ENCODE measurements at places on chromosomes 1 and 21.

DNA sequence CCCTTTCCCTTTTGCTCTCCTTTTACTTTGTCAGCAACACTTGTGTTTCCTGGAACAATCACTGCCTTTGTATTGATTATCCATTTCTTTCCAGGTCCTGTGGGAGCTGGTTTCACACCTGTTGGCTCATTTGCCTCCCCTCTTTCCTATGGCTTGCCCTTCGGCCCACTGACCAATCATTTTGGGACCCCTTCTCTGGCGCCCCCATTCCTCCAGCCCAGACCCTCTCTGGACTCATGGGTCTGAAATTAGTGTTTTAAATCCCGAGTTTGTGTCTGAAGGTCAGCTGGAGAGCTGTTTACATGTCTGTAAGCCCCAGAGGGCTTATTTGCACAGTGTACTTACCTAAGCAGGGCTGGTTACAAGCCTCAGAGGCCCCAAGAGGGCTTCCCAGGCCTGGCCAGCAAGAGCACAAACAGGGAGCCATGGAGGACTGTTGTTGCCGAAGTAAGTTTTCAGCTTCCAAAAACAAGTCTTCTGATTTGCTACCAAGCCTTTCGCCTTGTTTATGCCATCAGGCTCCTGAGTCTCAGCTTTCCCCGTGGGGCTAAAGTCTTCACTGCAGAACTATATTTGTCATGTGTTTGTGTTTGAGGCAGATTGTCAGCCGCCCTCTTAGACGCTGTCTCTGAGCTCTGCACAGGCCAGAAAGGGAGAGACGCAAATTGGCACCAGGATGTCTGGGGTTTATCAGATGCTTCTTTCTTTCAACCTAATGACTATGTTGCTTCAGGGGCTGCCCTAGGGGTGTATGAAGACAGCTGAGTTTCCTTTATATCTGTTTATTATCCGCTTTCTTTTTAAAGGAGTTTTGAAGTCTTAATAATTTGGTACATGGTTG lies 93.0 kb downstream of the ATP1A1 start:
- DNase-seq, result no peak

- DNase-seq, result no peak
Measured at GRCh38 chr1:183304440-183305107, 113.6 kb downstream of the NMNAT2 start.

- DNase-seq, result no peak
Measured at GRCh38 chr1:62903982-62904855, 120.3 kb downstream of the ATG4C start.

GRCh38 chr1:202568826-202569225 lies 141.4 kb downstream of the SYT2 start:
- no peak for DNase-seq

DNA sequence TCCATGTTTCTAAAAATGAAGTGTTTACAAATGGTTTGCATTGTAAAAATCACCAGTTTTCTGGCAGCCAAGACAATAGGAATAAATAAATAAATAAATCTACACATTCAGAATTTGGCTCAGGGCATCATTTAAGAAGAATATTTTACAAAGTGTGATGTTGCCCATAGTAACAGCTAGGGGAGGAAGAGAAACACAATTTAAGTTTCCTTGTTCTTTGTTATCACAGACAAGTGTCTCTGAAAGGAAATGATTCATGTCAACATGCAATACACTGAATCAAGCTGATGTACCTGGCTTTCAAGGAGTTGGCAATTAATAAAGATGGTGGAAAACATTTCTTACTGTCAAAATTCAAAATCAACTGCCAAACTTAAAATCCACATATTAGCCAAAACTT lies 74.7 kb downstream of the LHX8 start:
- DNase-seq, result no peak

- DNase-seq, result no peak
Measured at GRCh38 chr21:33377221-33377920, 25.8 kb upstream of the IFNGR2 start.

DNA sequence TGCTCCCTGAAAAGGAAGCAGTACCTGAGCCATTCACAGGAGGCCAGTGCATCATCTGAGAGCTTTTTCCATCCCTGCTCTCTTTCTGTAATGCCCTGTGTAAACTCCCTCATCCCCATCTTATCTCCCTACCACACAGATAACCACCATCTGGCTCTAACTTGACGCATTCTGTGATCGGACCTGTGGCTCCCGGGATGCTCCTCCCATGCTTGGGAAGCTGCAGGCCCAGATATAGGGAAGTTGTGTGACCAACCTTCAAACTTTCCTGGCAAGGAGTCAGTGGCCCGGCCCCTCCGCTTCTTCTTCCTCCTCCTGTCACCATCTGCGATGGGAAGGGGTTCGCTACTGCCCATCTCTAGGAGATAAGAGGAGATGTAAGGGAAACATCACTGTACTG lies 21.1 kb downstream of the MKNK1 start:
- DNase-seq, result no peak

DNA sequence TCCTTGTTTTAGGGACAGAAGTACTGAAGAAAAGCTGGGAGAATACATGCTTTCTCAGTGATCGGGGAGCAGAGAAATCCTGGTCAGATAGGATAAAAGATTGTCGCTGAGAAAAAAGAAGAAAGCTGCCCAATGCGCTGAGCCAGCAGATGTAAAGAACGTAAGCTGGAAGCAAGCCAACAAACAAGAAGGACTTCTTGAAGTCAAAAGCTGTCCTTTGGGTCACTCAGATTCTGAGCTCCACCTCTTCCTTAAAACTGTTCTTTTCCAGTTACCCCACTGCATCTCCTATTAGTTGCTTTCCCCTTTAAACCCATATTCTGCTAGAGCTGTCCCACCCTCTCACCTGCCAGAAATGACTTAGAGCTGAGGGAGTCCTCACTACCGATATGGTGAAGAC lies 64.8 kb downstream of the GPR137B start:
- no peak for DNase-seq

- DNase-seq, result no peak
Measured at GRCh38 chr1:28136922-28137613, 39.4 kb downstream of the PTAFR start.

DNA sequence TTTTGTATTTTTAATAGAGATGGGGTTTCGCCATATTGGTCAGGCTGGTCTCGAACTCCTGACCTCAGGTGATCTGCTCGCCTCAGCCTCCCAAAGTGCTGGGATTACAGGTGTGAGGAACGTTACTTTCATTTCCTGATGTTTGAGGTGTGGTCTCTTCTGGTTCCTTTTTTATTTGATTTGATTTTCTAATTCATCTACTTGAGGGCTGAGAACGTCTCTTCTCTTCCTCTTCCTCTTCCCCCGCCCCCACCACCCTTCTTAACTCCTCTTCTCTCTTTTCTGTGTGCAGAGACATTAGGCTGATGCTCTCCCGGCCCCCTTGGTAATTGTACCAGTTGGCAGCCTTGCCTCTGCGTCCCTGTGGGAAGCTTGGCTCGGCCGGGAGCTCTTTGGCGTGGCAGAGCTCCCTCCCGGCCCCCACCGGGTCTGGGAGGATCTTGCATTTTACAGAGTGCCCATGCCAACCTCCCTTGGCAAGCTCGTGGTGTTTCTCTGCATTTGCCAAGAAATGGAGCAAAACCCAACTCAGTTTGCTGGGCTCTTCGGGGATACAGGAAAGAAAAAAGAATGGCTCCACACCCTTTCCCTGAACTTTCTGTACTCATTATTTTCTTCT lies 19.9 kb downstream of the CRYAA start:
- DNase-seq, result no peak

GRCh38 chr1:210525716-210526454 lies 197.2 kb downstream of the HHAT start:
- no peak for DNase-seq

- DNase-seq, result no peak
Measured at GRCh38 chr1:247639381-247639981, 34.1 kb downstream of the OR2G3 start.

DNA sequence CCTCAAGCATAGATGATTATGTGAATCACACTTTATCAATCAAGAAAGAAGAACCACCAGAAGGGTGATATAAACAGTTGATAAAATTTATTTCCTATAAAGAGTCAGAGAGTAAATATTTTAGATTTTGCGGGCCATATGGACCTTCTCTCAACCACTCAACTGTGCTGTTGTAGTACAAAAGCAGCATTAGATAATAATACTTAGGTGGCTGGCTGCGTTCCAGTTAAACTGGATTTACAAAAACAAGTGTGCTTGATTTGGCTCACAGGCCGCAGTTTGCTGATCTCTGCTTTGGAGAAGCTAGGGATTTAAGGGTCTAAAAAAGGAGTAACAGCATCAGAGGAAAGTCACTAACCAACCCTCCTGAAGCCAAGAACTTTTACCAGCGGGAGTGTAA lies 1406.0 kb downstream of the KCNT2 start:
- DNase-seq, result no peak

DNA sequence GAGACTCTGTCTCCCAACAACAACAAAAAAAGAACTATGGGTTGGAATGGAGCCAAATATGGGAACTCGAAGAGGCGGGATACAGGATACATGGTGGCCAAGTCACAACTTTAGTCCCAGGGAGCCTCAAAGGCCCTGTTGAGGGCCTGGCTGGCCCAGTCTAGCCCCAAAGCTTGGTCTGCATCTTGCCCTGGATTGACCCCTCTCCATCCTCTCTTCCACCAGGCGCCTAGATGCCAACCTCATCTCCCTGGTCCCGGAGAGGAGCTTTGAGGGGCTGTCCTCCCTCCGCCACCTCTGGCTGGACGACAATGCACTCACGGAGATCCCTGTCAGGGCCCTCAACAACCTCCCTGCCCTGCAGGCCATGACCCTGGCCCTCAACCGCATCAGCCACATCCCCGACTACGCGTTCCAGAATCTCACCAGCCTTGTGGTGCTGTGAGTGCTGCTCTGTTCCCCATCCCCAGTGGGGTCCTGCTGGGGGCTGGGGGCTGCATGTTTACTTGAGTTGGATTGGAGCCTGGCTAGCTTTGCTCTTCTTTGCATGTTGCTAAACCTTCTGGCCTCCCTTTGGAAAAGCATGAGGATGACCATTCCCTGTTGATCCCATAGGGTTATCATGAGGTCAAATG lies 65.5 kb downstream of the UBE2T start:
- no peak for DNase-seq

DNA sequence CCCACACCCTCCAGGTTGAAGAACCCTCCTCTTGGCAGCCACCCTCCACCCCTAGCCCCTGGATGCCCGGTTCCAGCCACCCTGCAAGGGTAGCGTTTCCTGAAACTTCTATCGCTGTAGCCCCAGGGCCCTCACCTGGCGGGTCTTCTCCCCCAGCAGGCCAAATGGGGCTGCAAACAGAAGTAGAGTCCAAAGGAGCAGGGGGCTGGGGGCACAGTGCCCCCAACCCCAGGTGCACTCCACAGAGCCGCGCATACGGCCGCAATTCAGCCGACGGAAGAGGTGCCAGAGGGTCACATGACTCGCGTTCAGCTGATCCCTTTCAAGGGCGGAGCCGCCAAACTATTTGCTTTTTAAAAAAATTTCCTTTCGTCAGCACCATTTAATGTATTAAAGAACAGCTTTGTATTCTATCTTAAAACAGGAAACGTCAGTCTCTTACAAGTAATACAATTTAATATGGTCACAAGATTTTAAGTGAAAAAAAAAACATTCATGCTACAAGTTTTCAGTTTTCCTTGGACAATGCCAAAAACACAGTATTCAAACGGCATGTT lies at the start of gene GLMP:
Gene GLMP (minus strand): TSS at position 289 of the 557 bp plus-strand sequence. CDS start 34 bp downstream, at position 255.
- peak; percentile 84 for DNase-seq

DNA sequence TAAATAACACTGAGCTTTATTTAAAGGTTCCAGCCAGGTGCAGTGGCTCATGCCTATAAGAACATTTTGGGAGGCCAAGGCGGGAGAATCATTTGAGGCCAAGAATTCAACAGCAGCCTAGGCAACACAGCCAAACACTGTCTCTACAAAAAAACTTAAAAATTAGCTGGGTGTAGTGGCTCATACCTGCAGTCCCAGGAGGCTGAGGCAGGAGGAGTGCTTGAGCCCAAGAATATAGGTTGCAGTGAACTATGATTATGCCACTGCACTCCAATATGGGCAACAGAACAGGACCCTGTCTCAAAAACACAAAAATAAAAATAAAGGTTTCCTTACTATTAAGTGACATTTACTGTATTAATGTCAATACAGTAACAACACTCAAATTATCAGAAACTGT lies 2.1 kb downstream of the TAF12 start:
- DNase-seq, result no peak

DNA sequence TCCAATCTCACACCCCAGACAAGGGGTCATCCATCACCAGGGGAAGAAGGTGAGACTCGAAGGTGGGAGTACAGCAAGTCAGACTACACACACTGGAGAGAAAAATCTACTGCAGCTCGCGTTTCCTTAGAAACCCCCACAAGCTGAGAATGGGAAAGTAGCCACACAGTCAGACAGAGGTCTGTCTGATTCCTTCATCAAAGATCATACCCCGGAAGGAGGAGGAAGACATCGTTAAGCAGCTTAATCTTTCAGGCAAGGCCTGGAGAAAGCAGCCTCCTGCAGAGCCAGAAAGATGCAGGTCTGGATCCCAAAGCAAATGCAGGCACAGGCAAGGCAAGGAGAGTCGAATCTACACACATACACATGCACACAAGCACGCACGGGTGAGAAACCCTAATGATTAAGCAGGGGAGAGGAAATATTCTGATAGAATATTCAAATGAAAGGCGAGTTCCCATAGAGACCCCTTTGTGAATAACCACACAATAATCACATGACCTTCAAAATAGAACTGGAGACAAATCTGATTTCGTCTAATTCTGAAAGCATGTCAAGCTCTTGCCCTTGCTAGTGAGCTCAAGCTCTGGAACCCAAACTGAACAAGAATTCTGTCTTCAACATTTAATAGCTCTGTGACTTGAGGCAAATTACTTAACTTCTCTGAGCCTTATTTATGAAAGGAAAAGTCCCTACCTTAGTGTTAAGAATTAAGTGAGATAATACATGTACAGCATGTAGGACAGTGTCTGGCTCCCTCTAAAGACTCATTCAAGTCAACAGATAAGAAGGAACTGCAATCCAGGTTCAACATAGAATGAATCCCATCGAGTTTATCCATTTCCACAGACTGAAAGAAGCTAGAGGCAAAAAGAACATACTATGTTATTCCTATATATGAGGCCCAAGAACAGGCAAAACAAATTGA lies 387.8 kb downstream of the OMA1 start:
- no peak for DNase-seq

DNA sequence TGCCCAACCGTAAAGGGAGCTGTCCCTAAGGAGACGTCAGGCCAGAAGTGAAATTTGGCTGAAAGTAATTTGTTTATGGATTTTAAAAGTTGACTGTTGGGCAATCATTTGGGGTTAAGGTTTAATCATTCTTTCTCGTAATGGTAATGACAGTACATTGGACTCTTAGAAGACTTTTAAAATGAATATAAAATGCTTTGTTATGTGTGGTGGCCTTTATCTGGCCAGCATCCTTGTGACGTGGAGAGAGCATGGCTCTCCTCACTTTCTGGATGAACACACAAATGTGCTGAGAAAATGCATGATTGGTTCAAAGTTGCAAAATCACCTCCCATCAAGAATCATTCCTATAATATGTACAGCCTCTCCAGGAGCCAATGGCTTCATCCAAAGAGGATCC lies 160.2 kb downstream of the DHRS3 start:
- no peak for DNase-seq

DNA sequence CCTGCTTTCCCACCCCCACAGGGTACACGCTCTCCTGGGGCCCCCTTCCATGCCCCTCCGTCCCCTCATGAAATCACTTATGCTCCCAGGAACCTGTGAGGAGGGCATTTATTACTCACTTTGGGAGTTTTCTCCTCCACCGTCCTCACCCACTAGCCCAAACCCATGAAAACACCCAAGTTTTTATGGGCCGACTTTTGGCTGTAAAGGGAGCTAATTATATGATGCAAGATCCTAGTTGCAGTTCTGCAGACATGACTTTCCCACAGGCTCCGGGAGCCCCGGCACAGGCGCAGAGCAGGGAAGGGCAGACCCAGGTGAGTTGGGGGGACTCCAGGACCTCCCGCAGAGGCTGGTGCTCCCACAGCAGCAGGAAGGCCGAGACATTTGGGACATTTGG lies 29.7 kb downstream of the EPHA2 start:
- DNase-seq, result no peak

Data from GM13977 (cell line).